ENCODE measurements at places on chromosomes 3 and 15.

DNA sequence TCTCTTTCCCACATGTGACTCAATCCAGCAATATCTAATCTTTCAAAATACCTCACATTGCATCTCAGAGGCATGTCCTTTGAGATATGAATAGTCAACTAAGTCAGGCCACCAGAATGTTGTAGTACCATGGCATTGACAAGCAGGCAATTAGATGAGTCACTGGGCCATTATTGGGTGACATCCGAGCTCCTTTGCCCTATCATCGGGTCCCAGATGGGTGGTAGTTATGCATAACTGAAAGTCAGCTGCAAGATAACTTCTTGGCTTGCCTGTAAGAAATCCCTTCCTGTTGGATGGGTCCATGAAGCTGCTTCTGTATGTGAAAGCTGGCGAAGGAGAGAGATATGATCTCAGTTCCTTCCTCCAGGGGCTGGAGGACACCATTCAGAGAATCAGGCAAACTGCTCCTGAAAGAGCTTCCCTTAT lies 32.8 kb downstream of the ARRDC4 start:
- no peak for DNase-seq

DNA sequence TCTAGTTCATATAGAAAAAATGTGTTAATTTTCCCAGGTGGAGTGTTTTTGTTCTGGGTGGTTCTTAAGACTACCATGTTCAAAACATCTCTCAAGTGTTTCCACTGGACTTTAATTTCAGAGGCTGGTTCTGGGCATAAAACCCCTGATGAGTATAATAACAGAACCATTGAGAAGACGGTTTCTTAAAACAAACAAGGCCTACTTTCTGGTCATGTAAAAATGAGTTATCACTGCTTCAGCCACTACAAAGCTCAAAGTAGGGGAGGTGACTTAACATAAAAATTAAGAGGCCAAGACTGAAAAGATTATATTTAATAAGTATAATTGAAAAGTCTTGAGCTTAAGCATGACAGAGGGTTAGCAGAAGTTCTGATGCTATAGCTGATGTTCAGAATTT lies 33.8 kb downstream of the RYR3 start:
- DNase-seq: no peak

DNA sequence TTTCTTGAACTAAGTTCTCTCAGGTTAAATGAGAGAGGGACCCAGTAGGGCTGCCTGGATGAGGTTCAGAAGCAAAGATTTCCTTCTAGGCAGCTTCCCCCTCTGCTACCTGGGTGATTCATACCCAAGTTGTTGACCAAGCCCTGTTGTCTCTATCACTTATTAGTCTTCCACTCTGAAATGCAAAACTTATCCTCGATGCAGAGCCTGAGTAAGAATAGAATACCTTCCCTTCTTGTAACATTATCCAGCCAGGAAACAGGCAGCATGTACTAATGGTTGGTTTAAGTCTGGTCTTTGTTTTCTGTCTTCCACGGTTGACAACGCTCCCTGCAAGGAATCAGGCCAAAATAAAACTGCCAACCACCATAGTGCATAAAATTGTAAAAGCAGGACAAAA lies 377.3 kb downstream of the MECOM start:
- DNase-seq: no peak

GRCh38 chr3:174331095-174331800 lies 527.9 kb upstream of the NAALADL2 start:
- DNase-seq: no peak

DNA sequence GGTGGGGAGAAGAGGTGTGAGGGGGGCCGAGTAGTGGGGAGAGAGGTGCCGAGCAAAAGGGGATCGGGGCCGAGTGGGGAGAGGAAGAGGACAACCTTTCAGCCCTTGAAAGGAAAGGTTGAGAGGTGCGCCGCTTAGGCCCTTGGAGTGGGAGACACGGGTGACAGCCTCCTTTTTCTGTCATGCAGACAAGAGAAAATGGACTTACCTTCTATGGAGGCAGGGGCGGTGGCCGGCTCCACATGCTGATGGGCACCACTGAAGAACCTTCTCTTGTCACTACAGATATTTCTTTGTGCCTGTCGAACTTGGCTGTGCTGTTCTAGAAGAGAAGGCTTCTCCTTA lies 421 bp downstream of the KLHL18 start:
- no peak for DNase-seq

GRCh38 chr3:72401005-72401545 lies 447.2 kb downstream of the SHQ1 start:
- no peak for DNase-seq

- no peak for DNase-seq
Observed at GRCh38 chr3:13563911-13564310, 15.0 kb downstream of the FBLN2 start.

DNA sequence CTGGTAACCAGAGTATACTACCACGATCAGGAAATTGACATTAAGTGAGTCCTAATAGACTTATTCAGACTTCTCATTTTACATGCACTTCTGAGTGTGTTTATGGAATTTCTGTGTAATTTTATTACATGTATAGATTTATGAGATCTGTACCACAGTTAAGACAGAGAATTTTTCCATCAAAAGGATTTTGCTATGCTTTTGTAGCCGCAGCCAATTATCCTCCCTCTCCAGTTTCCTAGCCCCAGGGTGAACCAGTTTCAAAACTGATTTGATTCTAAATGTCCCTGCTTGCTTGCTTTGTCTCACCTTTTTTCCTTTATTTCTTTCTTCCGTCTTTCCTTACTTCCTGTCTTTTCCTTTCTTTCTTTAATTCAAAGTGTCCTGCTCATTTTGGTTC lies 661.2 kb upstream of the BCHE start:
- DNase-seq: no peak

DNA sequence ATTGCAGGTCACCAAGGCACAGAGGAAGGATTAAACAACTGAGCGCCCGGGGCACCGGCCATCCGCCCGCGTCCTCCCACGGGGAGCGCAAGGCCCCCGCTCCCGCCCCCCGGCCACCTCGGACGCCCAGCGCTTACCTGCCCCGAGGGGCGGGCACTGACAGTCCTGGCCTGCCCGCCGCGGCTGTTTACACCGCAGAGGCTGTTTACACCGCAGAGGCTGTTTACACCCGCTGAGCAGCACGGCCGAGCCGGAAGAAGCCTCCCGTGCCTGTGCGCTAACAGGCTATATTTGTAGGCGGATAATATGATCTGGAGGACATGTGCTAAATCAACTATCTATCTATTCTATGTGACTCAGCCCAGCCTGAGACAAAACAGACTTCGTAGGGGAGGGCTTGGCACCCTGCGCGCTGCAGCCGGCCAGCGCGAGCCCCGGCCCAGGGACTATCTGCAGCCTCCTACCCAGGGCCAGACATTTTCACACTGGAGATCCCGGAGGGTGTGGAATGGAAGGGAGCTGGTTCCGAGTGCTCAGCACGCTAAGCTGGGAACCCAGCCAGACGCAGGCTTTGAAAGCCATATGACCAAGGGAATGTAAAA lies at the start of gene LRRC2:
Gene LRRC2 (minus strand): TSS at position 263 of the 602 bp plus-strand sequence. CDS start 14,711 bp downstream, outside the sequence.
- no peak for DNase-seq

GRCh38 chr3:137642831-137643230 lies 121.3 kb upstream of the SOX14 start:
- DNase-seq: no peak

DNA sequence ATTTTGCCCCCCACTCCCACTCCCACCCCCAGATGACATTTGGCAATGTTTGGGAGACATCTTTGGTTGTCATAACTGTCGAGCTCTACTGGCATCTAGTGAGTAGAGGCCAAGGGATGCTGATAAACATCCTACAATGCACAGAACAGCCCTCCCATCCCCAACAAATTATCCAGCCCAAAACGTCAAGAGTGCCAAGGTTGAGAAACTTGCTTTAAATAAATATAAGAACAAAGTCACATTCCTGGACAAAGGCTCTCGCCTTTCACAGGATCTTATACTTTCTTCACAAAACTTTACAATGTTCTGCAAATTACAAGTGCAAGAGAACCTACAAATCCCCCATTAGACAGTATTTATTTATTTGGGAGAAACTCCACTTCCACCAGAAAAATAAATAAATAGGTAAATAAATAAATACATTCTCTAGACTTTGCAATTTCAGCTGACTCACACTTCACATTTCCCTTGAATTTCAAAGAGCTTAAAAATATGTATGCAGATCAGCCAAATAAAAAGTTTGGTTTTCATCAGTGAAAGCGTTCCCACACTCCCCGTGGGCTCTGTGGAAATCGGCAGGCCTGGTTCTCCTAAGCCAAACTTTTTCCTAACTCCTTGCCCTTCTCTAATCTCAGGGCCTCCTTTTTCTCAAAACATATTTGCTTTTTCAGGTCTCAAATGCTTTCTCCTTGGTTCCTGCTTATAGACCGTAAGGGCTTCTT lies 12.7 kb upstream of the CPA3 start:
- DNase-seq: no peak

DNA sequence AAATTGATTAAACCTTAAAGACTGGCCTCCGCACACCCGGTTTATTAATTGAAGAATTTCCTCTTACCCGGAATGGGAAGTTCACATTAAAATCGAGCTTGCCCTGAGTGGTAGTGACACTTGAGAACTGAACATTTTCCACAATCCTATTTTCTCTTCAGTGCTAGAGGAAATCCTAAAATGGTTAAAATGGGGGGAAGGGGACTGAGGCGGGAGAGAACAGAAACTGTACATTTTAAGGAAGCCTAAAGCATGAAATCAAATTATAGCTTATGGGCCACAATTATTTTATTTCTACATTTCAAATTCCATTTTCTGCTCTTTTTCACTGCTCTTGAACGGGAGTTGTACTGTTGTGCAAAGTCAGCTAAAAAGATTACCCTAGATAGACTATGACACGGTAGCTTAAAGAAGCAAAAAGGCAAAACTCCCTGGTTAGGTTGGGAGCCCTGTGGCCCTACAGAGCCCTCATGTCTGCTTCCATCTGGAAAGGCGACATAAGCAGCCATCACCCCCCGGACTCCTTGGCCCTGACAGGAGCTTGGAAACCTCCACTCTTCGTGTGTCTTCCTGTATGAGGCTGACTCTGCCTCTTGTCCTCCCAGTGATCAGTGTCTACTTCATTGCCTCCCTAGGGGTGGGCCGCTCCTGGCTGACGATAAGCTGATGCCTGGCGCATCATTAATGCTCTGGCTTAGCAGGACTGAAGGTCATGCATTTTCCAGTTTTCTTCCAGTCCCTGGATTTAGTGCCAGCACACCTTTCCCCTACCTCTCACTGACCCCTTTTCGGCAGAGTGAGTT lies 79.3 kb downstream of the EEFSEC start:
- no peak for DNase-seq

DNA sequence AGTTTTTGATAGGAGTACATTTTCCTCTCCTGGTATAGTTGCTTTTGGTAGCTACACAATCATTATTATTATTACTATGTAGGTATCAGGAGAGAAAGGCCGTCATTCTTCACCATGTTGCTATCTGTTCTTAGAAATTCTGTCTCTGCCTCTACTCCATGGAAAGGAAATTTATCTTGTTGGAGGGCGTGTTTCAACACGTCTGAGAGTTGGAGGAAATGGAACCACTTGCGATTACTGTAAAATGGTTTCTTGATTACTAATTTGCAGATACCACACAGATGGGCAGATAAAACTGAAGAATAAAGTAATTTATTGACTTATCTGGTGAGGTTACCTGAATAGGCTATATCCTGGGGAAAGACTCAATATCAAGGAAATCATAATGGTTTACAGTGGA lies 488.4 kb downstream of the NR2F2 start:
- no peak for DNase-seq
